ENCODE measurements at places on chromosomes 5 and 9.

GRCh38 chr5:150642567-150642927 is 2.1 kb downstream of the SYNPO start:
- no peak for DNase-seq

GRCh38 chr9:32294106-32294505 is 90.3 kb upstream of the ACO1 start:
- no peak for DNase-seq

DNA sequence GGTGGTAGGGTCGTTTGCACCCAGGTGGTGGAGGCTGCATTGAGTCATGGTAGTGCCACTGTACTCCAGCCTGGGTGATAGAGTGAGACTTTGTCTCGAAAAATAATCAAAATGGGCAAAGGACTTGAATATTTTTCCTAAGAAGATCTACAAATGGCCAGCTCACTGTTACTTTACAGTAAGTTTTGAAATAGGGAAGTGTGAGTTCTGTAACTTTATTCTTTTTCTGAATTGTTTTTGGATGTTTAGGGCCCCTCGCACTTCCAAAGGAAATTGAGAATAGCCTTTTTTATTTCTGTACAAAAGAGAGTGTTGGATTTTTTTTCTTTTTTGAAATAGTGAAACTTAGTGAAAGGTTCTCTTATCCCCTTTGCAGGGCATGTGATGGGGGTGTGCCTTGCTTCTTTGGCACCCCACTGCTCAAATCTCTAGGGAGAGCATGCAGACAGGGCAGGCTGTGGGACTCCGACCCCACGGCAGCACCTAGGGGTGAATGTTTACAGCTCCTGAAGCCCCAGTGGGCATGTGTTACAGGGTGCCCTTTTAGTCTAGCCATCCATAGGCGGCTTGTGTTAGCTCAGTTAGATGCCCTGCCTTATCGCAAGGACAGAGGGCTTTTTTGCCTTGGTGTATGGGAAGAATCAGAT is 33.3 kb downstream of the GPBP1 start:
- no peak for DNase-seq

DNA sequence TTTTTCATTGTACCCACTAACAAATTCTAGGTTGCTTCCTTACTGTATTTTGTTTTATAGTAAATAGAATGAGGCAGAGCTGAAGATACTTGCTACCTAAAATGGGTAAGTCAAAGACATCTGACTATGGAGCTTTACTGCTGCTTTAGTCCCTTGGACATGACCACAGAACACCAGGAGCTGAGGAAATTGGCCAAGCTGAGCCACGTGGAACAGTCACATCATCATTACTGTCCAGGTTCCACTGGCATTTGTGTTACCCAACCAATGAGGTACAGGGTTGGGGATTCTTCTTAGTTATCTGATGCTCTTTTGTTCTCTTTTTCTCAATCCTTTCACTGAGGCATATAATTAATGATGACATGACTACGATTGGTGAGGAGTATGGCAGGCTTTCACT is 47.1 kb downstream of the SSBP2 start:
- DNase-seq, result no peak

GRCh38 chr5:27377626-27378025 is 339.2 kb upstream of the CDH9 start:
- no peak for DNase-seq

DNA sequence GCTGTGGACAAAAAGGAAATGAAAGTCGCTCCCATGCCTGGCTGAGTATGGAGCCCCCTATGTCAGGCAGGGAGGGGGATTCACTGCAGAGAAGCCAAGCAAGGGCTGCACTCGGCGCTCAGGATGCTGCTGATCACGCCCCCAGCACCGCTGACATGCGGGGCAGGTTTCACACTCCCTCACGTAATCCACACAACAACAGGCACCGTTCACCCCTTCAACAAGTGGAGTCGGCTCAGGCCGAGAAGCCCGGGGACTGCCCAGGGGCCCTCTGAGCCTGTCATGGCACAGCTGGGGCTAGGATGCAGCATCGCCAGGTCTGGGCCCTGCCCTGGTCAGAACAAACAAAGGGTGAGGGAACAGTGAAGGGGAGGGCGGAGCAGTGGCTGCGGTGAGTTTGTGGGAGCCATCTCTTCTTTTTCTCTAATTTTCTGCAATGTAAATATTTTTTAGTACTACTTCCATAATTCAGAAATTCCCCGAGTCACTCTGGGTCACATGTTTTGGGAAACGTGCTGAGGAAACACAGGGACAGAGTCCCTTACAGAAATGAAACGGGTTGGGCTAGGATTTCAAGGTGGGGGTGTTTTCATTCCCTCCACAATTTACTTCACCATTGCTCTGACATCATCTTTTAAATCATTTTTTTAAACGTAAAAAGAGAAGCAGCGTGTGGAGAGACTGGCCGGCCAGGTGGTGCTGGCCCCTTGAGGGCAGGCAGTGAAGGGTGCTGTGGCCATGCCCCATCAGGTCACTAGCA is 49.8 kb downstream of the PRRT1B start:
- DNase-seq, result no peak

DNA sequence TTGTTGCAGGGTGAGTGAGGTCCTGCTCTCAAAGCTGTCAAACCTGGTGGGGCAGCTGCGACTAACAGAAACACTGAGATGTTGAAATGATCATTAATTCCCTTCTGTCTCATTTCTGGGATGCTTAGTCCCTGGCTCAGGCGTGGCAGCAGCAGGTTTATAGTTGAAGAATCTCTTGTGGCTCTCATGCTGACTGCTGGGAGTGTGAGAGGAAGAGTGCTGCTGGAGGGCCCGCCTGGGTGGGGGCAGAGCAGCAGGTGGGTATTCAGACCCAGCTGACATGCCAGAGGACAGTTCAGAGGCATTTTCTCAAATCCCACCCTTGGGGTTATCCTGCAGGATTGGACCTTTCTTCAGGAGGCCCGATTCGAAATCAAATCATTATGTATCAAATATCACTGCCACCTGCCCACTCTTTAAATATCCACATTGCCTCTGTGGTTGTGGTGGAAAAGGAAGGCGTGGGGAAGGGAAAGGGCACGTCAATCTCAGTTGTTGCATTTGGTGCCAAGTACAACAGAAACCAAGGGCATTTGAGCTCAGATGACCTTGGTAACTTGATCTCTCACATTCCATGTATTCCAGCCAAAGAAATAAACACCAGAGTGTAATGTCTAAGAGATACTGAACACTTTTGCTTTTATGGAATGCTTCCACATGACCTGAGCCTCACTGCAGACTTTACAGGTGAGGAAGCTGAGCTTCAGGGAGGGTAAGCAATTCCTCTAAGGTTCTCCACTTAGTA is 224.3 kb downstream of the AOPEP start:
- DNase-seq, result no peak

All from stimulated activated CD4-positive, alpha-beta T cell treated with anti-CD3 and anti-CD28 coated beads, Interleukin-15, amount 100 ng/mL, for 24 hours (primary cell).